ENCODE measurements at places on chromosomes 5 and 9. TPM values are rescaled to one million over a fixed set of nuclear protein-coding genes. Genes with fewer than 3 reads are reported as not detected.

The CD274 gene
- 2.1 TPM for total RNA-seq

DNA sequence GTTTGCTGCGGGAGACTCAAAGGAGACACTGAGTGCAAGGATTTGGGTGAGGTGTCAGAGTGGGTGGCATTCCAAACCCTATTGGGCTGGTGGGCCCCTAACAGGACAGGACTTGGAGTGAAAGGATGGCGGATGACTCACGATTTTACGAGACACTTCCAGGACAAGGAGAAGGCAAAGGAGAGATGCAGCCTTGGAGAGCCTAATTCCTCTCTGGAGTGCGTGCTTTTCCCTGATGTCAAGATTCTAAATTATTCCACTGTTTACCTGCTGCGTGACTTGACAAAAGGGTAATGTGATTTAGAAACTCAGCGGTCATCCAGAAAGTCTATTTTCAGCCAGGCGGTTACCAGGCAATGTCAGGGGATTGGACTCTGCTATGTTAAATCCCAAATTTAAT, 41.6 kb upstream of the CD180 start:
- no peaks in the 10 kb centered on the region for H3K27me3 ChIP-seq
- H3K36me3 ChIP-seq: no peaks in the 10 kb centered on the region
- H3K4me3 ChIP-seq: no peak overlapping the region
- H3K4me1 ChIP-seq: no peaks in the 10 kb centered on the region
- no peak for DNase-seq

DNA sequence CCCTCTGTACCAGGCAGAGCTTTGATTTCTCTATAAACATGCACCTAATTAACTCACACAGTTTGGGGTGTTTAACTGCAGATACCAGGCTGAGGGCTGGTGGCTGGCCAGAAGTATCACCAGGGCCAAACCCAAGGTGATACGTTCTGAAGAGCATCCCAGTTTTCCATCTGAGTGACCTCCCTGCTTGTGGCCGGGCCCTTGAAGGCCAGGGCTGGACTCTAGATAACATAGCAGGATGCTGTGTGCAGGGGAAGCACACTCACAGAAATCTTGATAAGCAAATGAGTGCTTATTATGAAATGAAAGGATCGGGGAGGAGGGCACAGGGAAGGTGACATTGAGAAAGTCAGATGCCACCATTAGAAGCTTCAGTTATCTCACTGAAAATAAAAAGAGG, 582.4 kb downstream of the BRINP1 start:
- no peaks in the 10 kb centered on the region for H3K27me3 ChIP-seq
- no peaks in the 10 kb centered on the region for H3K4me1 ChIP-seq
- H3K36me3 ChIP-seq: no peaks in the 10 kb centered on the region
- DNase-seq: no peak
- no peak overlapping the region for H3K4me3 ChIP-seq

- H3K27ac ChIP-seq: no peak overlapping the region
- H3K36me3 ChIP-seq: no peaks in the 10 kb centered on the region
- no peaks in the 10 kb centered on the region for H3K4me1 ChIP-seq
- H3K27me3 ChIP-seq: no peaks in the 10 kb centered on the region
Measured at GRCh38 chr5:99807346-99807745, 727.8 kb upstream of the FAM174A start.

GRCh38 chr5:90530736-90531487, 1.5 kb upstream of the LYSMD3 start:
- H3K4me3 ChIP-seq: no peak overlapping the region
- no peaks in the 10 kb centered on the region for H3K27me3 ChIP-seq
- no peaks in the 10 kb centered on the region for H3K36me3 ChIP-seq
- no peak for DNase-seq
- H3K4me1 ChIP-seq: peaks cover 3% of the 10 kb centered on the region

GRCh38 chr9:27847818-27848217, 274.5 kb upstream of the C9orf72 start:
- DNase-seq: no peak
- H3K4me3 ChIP-seq: no peak overlapping the region
- no peaks in the 10 kb centered on the region for H3K27me3 ChIP-seq
- no peak overlapping the region for H3K27ac ChIP-seq
- no peaks in the 10 kb centered on the region for H3K4me1 ChIP-seq

- H3K27ac ChIP-seq: no peak overlapping the region
- H3K4me1 ChIP-seq: no peaks in the 10 kb centered on the region
- no peaks in the 10 kb centered on the region for H3K27me3 ChIP-seq
- H3K36me3 ChIP-seq: no peaks in the 10 kb centered on the region
- no peak overlapping the region for H3K4me3 ChIP-seq
- no peak for DNase-seq
Measured at GRCh38 chr9:131639769-131640437, 94.6 kb downstream of the PRRT1B start.

Data from tibial nerve (tissue), 4 donors.